Left lobe of liver (tissue), 2 donors: ENCODE measurements at places on chromosomes 4 and X. TPM values are rescaled to one million over a fixed set of nuclear protein-coding genes. Genes with fewer than 3 reads are reported as not detected.
A peak's percentile ranks its signal among the peaks of the same experiment; 100 is the strongest.

GRCh38 chrX:25648790-25649189 is 489.4 kb upstream of the MAGEB18 start:
- DNase-seq, result no peak

DNA sequence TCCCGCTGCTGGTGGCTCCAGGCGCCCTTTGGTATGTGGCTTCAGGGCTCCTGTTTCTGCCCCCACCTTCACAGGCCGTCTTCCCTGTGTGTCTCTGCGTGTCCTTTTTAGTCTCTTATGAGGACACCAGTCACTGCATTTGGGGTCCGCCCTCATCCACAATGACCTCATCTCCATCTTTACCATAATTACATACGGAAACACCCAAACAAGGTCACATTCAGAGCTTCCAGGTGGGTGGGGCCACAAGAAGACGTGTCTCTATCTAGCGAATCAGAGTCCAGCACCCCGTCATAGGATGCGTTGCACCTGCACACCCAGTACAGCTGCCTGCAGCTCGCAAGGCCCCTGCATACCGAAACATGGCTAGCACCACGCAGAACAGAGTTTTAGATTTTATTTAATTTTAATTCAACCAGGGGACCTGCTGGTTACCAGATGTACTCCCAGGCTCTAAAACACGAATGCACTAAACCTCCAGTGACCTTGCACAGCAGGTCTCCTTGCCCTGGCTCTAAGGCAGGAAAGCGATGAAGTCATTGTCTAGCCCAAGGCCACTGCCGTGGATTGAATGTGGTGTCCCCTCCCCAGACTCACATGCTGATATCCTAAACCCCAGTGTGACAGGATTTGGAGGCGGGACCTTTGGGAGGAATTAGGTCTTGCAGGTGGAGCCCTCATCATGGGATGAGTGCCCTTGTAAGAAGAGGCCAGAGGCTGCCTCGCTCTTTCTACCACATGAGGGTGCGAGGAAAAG is 30.3 kb downstream of the ABLIM2 start:
- DNase-seq, result no peak

DNA sequence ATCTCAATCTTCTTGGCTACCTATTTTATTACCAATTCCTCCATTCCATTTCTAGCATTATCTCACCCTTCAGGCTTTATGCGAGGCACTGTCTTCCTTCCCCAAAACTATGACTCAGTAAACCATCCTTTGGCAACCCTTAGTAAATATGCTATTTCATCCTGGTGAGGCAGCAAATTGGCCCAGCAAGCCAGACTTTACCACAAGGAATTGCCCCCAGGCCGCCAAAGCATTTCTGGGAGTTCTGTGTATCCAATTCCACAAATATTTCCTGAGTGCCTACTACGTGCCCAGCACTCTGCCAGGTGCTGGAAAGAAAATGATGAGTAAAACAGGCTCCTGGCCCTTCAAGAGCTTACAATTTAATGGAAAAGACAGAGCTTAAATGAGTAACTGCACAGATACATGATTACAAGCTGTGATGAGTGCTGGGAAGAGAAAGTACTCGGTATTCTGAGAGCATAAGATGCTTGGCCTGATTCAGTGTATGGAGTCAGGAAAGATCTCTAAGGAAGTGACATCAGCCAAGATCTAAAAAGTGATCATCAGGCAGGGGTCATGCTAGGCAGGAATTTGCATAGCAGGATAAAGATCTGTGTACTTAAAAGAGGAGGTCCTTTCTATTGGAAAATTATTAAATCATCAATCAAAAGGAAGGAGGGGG is 193.8 kb downstream of the ADAMTS3 start:
- no peak for DNase-seq

DNA sequence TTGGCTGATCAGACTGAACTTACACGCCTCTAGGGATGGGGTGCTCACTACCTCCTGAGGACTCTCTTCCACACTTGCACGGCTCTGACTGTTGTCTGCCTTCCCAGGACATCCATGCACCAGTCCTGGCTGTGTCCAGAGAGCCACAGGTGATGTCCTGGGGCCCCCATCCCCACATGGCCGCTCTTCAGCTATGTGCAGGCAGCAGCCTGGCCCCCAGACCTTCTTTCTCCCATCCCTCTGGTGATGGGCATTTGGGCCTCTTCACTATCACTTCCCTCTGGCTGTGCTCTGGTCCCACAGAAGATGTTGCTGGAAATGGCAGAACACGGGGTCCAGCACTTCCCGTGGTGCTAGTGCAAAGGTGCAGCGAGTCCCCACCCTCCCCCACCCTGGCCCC is 40.9 kb upstream of the HMX1 start:
- DNase-seq, result peak; percentile 28

DNA sequence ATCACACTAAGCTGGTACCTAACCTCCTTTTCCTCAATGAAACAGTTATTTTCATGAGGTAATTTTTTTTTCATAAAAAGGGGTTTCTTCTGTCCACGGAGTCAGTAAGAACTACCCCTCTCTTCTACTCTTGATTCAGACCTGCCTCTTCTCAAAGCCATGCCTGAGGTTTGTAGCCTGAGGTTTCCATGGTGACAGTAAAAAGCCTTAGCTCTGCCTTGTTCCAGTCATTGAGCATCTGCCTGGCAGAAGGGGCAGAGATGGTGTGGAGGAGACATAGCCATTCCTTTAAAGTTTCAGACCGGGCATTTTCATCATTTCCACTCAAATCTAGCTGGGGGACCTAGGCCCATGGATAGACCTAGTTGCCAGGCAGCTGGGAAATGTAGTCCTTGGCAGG is 135.5 kb downstream of the REPS2 start:
- no peak for DNase-seq

DNA sequence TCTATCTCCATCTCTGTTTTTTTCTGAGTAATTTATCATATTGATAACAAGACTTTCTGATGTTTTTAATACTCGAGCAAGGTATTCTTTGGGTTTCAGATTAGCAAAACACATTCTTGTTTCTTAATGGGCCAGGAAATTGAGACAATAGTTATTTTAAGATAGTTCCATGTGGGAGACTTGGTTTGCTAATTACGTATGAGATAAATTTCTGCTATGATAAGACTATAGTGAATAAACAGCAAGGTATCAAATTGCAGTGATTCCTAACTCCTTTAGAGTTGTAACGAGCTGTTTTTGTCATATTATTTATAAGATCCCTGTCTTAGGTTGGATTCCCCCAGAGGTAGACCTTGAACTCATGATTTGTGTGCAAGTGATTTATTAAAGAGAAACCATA is 38.3 kb downstream of the SYTL5 start:
- no peak for DNase-seq

DNA sequence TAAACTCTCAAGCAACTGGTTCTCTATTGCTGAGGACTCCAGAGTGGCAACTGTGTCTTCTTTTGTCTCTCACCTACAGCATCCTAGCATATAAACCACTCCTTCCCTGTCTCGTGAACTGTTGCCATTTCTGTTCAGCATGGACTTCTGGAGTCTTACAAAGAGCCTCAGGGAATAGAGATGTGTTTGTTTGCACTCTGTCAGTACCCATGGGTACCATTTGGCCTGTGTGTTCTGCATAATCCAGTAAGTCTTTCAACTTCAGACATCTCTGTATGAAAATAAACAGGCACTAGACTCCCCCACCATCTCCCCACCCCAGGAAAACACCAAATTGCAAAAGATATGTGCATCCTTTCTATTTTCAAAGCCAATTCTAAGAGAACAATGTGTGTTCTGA is 1351.6 kb upstream of the PABPC4L start:
- DNase-seq, result no peak

LAMP2 gene
- total RNA-seq, result 78.7 TPM

CCNA2 gene
- total RNA-seq, result 0.45 TPM

TLR8 gene
- 0.20 TPM for total RNA-seq

DNA sequence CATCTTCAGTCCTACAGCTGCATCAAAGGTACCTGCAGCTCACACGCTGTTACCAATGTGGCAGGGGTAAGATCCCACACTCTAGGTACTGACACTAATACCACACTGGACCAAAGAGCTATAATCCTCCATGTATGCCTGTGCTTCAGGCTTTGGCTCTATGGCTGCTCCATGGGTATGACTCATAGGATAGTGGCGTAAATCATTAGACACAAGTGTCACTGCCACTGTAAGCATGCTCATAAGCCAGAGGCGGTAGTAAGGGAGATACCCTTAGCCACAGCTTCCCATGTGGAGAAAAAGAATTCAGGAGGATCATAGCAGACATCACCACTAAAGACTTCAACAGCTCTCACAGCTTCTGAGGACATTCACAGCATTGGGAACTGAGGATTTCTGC is 287.5 kb downstream of the ACTRT1 start:
- no peak for DNase-seq

PPP4R3C gene
- total RNA-seq, result not detected

DNA sequence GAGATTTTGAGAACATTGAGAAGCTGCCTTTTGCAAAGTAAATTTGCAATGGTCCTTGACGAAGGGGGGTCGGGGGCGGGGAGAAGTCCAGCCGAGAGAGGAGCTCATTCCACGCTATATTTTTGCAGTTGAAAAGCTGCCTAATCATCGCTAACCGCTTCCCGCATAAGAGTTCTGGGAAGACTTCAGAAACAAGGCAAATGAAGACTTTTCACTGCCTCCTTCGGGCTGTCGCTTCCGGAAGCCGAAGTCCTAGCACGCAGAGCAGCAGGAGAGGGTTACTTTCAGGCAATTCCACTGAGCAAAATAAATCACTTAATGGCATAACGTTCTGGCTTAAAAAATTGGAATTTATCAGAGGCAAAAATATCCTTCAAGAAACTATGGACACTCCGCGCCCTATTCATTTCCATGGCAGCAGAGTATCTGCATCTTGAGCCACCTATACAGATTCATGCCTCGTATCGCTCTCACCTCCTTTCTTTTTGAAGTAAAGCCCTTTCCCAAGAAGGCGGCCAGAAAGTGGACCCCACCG is 2.6 kb upstream of the LRAT start:
- no peak for DNase-seq

FAM133A gene
- not detected for total RNA-seq

GRCh38 chr4:5615496-5616075 is 92.8 kb downstream of the EVC2 start:
- DNase-seq, result no peak

GRCh38 chrX:41086627-41086932 is 1.3 kb downstream of the USP9X start:
- no peak for DNase-seq

DNA sequence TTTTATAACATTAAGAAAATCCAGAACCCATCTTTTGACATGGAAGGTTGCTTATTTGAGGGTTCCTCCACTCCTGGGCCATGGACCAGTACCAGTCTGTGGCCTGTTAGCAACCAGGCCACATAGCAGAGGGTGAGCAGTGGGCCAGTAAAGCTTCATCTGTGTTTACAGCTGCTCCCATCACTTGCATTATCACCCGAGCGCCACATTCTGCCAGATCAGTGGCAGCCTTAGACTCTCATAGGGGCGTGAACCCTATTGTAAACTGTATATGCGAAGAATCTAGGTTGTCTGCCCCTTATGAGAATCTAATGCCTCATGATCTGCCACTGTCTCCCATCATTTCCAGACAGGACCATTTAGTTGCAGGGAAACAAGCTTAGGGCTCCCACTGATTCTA is 58.6 kb downstream of the NDST4 start:
- no peak for DNase-seq

DNA sequence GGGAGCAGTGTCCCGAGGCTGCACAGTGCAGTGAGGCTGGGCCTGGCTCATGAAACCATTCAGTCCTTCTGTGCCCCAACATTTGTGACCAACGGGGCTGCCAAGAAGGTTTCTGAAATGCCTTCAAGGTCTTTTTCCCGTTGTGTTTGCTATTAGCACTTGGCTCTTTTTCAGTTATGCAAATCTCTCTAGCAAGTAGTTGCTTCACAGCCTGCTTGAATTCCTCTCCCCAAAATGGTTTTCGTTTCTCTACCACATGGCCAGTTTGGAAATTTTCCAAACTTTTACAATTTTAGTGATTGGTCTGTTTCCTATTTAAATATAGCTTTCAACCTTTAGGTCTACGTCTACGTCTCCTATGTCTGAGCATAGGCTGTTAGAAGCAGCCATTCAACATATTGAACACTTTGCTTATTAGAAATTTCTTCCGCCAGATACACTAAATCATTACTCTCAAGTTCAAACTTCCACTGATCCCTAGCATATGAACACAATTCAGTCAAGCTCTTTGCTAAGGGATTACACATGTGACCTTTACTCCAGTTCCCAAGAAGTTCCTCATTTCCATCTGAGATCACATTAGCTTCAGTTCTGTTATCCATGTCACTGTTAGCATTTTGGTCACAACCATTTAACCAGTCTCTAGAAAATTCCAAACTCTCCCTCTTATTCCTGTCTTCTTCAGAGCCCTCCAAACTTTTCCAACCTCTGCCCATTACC is 901.8 kb downstream of the GLUD2 start:
- no peak for DNase-seq

GRCh38 chr4:54063737-54064316 is 578 bp downstream of the CHIC2 start:
- DNase-seq, result peak; percentile 63

DNA sequence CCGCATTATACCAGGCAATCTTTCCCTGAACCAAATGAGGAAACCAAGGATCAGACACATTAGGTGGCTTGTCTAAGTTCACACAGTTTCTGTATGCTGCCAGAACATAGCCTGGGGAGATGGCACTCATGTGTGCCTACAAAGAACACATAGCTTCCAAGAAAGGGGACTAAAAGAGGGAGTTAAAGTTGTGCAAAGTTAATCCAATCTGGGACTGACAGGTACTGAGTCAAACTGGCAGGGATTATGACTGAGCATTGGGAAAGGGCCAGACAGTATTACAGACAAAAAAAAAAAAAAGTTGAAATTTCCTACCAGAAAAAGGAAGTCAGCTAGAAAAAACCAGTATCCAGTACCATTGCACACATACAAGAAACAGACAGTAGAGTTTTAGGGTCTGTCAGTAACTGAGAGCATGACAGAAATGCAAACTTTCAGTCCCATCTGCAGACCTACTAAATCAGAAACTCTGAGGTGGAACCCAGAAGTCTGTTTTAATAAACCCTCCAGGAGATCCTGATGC is 37.2 kb downstream of the ADAMTS3 start:
- no peak for DNase-seq

GRCh38 chr4:53059256-53059655 is 197.1 kb downstream of the RASL11B start:
- DNase-seq, result no peak
